ENCODE measurements at places on chromosomes 2 and 18.

DNA sequence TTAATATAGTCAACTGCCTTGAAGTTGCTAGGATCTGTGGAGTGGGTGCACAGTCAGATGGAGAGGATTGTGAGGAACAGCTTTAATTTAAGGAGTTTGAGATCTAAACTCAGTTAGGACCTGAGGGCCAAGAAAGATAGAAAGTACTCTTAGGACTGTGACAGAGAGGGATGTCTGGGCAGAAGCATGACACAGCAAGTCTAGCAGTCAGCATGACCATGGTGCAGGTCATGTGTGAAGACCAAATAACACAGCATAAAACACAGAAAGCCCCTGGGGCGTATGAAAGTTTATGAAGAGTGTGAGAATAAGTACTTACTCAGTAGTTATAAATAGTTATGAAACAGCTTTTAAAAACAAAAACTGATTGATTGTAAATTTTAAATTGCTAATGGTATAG is 107.2 kb downstream of the GALNT1 start:
- DNase-seq, result no peak

GRCh38 chr2:156229724-156230362 is 102.7 kb downstream of the NR4A2 start:
- no peak for DNase-seq

- no peak for DNase-seq
These were observed 43.0 kb downstream of the NDUFAF7 start for GRCh38 chr2:37274359-37274965.

GRCh38 chr2:232276084-232276732 is 102.3 kb upstream of the ALPP start:
- DNase-seq, result no peak

DNA sequence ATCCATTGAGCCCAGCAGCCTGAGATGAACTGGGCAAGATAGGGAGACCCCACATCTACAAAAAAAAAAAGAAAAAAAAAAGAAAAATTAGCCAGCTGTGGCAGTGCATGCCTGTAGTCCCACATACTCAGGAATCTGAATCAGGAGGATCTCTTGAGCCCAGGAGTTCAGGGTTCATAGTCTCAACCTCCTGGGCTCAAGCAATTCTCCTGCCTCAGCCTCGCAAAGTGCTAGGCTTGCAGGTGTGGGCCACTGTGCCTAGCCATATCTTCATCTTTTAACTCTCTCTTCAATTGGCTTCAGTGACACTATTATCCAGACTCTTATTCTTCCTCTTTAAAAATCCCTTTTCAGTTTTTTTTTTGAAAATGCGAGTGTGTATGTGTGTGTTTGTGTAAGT is 28.5 kb upstream of the YES1 start:
- no peak for DNase-seq

GRCh38 chr2:191724015-191724414 is 46.1 kb downstream of the NABP1 start:
- DNase-seq, result no peak

GRCh38 chr2:106358081-106358480 is 110.1 kb downstream of the RGPD3 start:
- no peak for DNase-seq

DNA sequence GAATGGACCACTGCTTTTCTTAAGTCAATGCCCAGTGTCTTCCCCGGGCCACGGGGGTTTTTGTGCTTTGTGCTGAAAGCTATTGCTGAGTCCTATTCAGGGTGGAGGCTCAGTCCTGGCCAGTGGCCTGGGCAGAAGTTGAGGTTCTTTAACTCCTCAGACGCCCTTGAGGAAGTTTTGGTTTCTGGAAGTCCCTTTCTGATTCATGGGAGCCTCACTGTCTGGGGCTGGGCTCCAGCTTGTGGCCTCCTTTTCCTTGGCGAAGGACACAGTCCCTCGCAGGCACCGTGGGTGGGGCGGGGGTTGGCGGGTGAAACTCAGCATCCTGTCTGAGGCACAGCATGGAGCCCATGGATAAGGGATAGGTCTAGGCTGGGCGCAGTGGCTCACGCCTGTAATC is 465.2 kb upstream of the HS6ST1 start:
- DNase-seq, result no peak

DNA sequence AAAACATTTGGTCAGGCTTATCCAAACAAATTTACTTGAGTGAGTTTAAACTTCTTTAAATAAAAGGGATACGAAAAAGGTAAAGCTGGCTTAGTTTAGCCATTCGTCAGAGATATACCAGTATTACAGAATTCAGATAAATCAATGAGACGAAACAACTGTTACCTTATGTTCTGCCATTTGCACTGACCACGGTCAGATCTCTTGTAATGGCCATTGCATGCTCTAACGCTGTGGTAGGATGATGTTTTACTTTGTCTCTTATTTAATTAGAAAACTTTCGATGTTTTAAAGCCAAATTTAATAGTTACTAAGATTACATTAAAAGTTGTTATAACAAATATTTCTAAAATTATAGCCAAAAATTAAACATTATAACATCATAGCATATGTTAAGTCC is 1.5 kb downstream of the C18orf54 start:
- DNase-seq, result no peak

GRCh38 chr2:71843391-71843850 is 304.2 kb downstream of the CYP26B1 start:
- no peak for DNase-seq

- DNase-seq, result no peak
These were observed 67.9 kb upstream of the RAPGEF4 start for GRCh38 chr2:172667581-172668325.

GRCh38 chr18:51446571-51447210 is 249.2 kb upstream of the MEX3C start:
- DNase-seq, result no peak

GRCh38 chr2:45328264-45328870 is 282.7 kb downstream of the SRBD1 start:
- DNase-seq, result no peak

DNA sequence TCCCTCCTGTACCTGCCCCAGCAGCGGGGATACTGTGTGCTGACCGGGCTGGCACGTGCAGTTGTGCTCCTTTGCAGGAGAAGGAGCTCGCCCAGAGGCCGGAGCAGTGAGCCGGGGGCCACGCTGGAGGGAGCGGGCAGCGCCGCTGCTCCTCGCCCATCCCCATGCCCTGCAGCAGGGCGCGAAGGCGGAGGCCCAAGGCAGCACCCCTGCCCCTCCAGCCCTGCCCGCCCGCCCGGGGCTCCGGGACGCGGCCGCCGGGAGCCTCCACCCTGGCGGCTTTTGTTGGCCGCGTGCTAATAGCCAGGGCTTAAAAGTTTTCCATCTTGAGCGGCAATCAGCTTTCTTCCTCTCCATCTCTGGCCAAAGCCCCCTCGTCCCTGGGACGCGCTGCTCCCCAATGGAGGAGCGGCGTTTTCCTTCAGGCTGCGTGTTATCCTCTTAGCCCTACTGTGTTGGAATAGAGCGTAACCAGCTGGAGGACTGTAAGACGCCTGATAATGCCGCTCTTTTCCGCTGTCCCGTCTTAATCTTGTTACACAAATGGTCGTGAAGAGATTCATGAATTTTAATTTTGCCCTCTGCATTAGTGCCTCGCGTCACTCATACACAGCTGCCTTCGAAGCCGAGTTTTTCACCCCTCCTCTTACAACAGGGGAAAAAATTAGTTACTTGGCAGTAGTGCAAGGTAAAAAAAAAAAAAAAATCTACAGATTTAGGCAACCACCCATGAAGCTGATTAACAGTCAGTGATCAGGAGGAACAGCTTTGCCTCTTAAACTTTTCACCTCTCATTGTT is 172.9 kb upstream of the SIX3 start:
- no peak for DNase-seq

DNA sequence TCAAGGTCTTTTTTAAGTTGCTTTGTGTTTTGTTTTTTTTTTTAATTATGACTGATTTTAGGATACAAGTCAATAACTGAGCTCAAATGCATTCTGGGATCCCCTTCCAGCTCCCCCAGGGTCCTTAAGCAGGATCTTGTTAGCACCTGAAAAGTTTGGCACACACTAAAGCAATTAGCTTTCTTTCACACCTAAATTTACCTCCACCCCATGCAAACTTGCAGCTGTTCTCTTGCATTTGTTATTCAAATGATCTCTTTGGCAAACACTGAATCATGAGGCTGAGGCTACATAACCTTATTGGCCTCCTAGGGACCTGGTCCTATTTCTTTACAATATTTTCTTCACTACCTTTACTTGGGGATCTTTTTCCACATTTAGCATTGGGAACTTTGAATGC is 2026.1 kb upstream of the CELF4 start:
- DNase-seq, result no peak

DNA sequence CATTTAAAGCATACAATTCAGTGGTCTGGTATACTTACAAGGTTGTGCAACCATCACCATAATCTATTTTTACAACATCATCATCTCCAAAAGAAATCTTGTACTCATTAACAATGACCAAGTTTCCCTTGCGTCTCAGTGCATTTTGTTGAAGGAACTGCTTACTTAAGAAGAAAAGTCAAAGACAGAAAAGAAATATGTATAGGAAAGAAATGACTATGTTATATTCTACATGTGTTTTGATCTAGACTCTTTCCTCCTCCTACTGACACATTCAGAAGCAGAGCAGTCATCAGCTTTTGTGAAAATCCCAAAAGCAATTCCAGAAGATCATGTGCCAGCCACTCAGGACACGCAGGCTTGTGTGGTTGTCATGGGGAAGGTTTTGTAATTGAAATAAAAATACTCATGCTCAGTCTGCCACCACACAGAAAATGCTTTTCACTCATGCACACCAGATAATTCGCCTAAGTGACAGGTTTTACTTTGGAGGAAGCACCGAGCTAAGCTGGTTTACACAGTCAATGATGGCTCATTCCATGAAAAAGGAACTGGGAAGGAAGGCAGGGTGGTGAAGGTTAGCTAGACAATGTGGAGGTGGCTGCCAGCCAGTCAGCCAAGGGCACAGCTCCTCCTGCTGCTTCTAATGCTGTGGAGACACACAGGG is 158.5 kb upstream of the REV1 start:
- DNase-seq, result no peak

DNA sequence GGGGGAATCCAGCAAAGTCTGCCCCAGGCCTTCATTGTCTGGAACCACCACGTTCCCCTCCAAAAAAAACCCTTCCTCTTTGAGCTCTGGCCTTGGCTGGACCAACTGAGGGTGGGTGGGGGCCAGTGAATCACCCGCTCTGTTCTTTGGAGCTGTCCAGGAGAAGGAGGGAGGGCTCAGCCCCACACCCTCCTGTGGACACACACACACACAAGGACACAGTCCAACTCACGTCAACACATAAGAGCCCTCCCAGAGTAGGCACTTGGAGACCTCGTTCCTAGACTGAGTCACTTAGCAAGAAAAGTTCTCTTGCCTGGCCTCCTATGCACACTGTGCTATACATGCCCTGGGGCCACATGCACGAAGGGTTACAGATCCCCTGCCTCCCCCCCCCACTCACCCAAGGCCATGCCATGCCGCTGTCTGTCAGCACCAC is 1.2 kb upstream of the TNS1 start:
- no peak for DNase-seq

DNA sequence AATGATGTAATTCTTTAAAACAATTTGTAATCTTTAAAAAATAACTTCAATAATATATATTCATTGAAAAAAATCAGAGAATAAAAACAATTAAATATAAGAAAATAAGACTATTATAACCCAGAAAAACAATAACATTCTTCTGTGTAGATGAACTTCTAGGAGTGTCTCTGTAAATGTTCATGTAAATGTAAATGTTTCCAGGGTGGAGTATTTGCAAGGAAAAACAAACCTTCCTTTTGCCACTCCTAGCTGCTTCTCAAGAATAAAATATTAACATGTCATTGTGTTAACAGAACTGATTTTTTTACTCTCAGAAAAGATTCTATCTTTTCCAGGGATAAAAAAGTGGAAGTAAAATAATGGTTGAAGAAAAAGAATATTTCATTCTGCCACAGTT is 431.9 kb downstream of the PLCL1 start:
- DNase-seq, result no peak

GRCh38 chr2:199861132-199861774 is 10.3 kb upstream of the FTCDNL1 start:
- DNase-seq, result no peak

DNA sequence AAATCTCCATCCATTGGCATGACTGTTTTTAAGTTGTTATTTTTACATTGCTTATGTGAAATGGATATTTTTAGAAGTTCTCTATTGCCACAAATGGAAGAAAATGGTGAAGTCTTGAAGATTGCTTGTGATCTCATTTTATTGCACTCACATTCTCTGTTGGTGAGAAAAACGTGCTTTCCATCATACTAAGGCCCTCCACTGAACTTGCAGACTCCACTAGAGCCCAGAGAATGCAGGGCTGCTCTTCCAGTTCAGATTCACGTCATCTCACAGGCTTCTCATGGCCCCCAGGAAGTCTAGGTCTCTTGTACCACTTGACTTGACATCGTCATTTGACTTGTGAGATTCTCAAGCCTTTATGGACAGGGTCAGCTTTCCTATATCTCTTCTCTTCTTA is 254.8 kb upstream of the COPS8 start:
- DNase-seq, result no peak

GRCh38 chr2:26043862-26044696 is 10.2 kb downstream of the RAB10 start:
- no peak for DNase-seq

DNA sequence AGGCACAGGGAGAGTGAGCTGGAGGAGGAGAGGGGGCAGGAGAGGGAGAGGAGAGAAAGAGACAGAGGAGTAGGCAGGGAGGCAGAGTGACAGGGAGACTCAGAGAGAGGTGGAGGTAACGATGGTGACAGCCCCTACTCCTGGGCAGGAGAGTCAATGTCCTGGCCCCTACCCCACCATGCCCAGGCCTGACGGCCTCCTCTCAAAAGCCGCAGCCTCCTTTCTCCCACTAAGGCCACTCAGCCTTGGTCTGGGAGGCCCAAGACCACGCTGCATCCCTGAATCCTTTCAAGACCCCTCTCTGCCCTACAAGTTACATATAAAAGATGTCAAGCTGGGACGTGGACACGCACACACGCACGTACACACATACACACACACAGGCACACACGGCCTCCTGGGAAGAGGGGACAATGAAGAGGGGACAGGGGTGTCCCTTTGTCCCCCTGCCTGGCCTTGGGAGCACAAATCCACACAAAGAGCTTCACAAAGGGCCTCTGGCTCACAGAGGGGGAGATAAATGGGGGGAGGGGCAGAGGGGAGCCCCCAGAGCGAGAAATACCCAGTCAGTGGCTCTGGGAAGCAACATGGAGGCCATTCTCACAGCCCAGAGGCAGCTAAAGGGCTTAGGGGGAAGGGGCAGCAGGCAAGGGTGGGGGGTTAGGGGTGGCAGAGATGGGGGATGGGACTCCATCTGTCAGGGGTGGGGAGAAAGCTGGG is 19.5 kb upstream of the TNS1 start:
- no peak for DNase-seq

DNA sequence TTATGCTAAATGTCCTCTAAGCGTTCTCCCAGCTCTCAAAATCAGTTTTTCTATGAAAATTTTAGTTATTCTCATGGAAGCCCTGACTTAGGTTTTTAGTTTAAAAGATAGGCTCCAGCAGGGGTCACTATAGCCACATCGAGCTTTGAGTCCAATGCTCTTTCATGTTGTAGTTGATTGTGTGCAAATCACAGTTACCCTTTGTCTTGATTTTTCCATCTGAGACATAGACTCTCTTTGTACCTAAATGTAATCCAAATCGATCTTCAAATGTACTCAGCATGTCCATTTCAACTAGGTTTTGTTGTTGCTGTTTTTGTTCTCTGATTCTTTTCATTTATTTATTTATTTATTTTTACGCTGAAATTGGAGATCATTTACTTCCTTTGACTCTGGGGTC is 26.4 kb upstream of the MSTN start:
- peak; percentile 25 for DNase-seq
